ENCODE measurements at places on chromosomes 5 and 9.
A peak's percentile ranks its signal among the peaks of the same experiment; 100 is the strongest.

DNA sequence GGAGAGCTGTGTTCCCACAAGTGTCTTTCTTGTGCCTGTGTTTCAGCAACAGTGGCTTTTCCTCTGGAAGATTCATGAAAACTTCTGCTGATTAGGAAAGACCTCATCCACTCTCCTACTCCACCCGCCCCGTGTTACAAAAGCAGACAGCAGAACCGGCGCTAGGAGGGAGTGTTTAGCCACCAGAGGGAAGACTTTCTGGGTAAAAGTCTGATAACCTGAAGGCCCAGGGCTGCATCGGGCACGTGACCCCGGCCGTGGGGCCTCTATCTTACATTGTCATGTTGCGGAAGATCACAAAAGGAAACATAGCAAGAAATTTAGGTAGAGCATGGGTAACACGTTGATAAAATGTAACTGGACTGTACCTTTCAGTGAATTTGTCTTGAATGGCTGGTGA, 32.0 kb upstream of the DMRT2 start:
- peak; percentile 26 for DNase-seq

GRCh38 chr5:68551436-68551835, 335.9 kb downstream of the PIK3R1 start:
- no peak for DNase-seq

DNA sequence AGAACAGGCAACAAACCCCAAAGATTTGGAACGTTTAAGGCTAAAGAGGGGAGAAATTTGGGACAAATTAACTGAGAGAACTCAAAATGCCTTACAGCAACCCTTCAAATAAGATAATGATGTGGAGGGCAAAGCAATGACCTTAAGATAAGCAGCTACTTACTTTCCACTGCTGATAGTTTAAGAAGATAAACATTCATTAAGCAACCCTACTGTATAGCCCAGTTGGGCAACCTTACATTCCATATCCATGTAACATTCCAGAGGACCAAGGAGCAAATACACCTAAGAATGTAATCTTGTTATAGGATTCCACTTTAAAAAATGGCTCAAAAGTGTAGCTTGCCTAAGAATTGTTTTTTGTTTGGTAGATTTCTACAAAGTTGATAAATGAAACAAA, 14.8 kb downstream of the ETF1 start:
- no peak for DNase-seq

- DNase-seq, result no peak
Observed at GRCh38 chr9:95118596-95118995, 198.9 kb downstream of the FANCC start.

DNA sequence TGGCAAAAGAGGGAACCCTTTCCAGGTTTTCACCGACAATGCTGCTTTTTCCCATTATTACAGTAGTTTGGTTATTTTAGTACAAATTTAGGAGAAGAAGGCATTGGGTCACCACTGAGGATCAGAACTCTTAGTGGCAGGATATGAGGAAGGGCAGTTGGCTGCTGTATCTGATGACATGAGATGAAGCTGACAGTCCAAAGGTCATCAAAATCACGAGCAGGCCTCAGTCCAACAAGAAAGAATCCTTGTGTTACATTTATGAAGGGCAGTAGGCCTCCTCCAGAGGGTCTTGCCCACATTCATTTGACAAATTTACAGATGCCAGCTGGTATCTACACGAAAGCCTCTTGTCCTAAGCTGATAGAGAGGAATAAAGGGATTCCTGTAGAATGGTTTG, 49.5 kb upstream of the COL15A1 start:
- no peak for DNase-seq

DNA sequence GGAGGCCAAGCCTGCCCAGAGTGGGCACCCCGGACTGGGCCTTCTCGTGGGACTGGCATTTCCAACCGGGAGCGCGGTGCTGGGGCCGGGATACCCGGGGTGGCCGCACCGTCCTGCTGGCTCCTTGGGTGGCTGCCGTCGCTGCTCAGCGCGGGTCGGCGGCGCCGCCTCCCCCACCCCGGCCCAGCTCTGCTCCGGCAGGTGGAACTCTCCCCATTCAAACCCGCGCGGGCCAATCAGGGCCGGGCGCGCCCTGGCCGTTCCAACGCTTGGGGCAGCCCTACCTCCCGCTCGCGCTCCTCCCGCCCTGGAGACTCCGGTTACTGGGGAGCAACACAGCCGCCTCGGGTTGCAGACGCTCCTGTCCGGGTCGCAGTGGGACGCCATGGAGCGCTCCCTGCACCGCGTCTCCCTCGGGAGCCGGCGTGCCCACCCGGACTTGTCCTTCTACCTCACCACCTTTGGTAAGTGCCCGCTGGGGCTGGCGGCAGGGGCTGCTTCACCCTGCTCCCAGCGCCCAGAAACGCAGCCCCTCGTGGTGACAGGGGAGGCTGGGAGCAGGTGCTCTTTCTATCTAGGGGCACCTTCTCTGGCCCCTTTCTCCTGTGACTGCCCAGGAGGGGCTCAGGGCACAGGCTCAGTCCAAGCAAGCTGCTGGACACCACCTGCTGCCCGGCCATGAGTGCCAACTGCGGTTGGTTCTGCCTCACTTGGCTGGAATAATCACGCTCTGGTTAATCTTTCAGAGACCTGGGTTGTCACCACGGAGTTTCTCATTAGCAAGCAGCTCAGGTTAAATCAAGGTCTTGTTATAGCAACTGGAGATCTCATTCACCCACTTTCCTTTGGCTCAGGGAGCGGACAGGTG, at the start of gene RGS3:
Gene RGS3, plus strand, starts transcription at position 310 of the 868 bp plus-strand sequence. Its CDS starts 76 bp downstream, at position 386.
- no peak for DNase-seq

DNA sequence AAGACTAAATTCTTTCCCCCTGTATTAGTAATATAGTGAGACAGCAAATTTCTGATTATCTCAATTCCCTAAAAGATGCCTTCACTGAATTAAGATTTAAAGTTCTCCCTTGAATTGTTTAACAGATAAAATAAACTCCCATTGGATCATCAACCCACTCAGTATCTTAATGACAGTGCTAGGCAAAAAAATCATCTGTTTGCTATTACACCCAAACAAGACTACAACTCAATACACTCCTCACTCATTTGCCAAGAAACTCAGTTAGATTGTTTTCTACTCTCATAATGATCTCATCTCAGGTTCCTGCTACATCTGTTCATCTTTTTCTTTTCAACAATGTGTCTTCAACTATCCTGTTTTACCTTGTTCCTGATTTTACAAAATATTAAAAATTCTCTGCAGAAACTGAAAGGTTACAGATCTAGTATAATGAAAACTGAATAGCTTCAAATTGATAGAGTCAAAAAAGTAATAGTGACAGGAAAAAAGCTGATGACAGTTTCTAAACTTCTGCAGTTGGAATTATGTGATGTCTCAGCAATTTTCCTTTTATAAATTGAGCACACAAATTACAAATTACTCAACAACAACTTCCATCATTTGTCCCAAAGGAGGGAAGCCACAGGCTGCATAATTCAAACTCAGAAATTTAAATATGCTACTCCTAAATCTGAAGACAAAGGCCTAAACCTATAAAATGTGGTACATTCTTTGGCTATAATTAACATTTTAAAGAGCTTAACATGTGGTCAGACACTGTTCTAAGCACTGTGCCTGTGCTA, 39.4 kb downstream of the HOMER1 start:
- no peak for DNase-seq

DNA sequence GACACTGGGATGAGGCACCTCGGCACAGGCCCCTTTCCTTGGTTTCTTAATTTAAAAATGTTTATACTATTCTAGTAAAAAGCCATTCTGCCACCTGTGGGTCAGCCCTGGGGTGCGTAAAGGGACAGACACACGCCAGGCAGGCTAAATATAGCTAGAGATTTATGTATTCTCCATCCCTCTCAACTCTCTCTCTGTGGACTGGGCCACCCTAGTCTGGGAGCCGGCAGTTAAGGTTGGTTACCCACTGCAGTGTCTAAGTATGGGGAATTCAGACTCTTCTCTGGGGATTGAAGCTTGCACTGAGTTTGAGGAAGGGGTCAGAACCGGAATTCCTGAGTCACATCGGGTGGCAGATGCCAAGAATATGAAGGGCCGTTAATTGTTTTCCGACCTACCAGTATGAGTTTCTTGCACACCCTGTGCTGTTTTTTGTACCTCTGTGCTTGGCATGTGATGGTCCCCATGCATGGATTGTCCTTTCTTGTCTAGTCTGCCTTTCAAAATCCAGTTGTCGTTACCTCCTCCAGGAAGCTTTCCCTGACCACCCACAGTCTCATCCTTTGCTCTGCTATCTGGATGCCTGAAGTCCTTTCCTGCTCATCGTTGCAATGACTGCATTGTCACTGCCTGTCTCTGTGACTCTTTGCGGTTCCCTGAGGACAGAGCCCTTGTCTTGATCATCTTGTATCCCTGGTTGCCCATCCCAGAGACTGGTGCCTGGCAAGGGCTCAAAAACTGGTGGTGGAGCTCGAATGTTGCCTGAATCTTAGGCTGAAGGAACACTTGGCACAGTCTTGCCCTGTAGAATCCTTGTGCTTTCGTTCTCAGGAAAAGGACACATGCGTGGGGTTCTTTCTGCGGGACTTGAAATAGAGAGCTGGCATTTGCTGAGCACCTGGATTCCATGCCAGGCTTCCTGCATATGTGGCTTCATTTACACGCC, 2.1 kb downstream of the NEURL1B start:
- no peak for DNase-seq

DNA sequence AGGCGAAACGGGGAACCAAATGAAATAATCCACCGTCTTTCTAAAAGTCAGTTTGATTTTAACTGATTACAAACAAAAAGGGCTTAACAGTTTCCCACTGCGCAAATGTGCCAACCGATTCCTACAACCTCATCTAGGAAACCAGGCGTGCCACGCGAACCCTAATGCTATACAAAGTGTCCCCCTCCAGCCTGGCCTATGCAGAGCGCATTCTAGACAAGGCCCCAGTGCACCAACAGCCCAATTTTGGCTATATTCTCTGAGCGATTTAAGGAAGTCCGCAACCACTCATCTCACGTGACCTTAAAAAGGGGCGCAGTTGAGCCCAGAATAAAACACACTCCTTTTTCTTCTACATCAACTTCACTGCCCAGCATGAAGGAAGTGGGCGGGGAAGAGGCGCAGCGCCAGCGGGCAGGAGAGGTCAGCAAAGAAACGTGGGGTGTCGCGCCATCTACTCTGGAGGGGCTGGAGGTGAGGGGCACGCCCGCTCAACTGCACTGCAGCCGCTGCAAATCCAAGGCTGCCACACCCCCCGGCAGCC, 779 bp downstream of the FAM13B start:
- peak; percentile 62 for DNase-seq

DNA sequence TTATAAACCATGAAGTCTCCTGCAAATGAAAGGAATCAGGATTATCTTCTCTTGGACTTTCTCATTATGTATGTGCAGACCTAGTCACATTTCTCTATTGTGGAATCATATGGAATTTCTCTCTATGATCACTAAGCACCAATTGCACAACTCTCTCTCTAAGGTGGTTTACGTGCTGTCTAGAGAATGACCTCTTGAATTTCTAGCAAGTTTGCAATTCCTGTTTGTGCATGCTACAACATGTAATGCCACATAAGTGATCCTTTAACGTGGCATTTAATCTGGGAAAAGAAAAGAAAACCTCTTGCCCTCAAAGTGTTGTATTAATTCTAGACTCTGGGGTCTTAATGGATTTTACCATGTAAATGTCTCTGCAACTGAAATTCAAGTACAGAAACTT, 5.0 kb upstream of the PPP2R2B start:
- no peak for DNase-seq

- DNase-seq, result no peak
Observed at GRCh38 chr9:136396219-136396515, 3.8 kb downstream of the SNAPC4 start.

- no peak for DNase-seq
Observed at GRCh38 chr9:3887221-3887653, 361.4 kb upstream of the RFX3 start.

DNA sequence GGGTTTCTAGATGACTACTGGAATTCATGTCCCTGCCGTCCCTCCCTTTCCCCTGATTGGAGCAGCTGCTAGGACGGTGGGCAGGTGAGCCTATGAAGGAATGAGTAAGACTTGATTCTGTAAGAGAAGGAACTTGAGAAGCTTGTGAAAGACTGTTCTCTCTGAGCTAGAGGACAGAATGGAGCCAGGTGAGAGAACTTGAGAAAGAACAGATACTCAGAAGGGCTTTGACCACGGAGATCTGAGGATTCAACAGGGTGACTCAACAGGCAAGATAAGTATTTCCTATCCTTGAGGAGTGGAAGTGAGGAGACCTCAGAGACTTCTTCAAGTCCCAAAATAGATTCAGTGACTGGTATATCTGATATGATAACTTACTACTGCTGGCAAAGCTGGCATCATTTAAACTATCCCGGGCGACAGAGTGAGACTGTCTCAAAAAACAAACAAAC, 41.9 kb downstream of the HSDL2 start:
- DNase-seq, result no peak

DNA sequence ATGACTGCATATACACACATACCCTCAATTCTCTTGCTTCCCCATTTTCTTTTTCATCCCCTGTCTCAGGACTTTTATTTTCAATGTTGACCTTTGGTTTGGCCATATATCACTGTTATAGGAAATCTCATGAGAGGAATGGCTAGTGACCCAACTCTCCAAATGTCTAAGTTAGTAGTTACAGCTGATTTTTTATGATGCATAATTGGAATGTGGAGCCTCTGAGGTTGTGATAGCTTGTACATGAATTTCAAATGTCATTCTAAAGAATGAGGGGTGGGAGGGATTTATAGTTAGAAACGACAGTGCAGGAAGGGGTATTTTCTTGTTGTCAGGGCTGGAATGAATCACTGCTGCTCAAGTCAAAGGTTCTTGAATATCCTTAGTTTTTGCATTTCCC, 356.1 kb downstream of the NTRK2 start:
- DNase-seq, result no peak

GRCh38 chr9:129284607-129285291, 106.7 kb upstream of the IER5L start:
- no peak for DNase-seq

Measured in activated CD8-positive, alpha-beta T cell treated with anti-CD3 and anti-CD28 coated beads for 36 hours (primary cell).